ENCODE measurements at places on chromosomes 6 and 20.

DNA sequence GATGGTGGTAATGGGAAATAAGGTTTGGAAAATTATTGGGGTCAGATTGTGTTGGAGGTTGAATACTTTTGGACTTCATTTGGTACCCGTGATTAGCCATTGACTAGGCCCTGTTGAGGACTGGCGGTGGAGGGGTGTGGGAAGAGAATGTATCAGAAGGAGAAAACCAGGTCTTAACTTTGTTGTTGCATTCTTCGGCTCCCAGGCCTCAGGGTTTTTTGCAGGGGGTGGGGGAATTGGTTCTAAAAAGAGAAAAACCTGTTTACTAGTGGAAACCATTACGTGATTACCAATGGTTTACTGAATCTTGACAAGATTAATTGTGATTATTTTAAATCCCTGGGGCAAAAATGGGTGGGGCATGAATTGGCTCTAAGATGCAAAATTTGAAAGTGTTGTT lies 85.1 kb downstream of the PHF20 start:
- no peak for DNase-seq

GRCh38 chr6:105372142-105372848 lies 30.6 kb downstream of the PREP start:
- DNase-seq = no peak

DNA sequence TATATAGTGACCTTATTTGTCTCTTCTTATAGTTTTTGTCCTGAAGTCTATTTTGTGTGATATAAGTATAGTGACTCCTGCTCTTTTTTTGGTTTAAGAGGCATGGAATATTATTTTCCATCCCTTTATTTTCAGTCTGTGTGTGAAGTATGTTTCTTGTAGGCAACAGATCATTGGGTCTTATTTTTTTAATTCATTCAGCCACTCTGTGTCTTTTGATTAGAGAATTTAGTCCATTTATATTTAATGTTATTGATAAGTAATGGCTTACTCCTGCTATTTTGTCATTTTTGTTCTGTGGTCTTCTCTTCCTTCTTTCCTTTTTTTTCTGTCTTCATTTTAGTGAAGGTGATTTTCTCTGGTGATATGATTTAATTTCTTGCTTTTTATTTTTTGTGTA lies 51.4 kb upstream of the TOP1 start:
- no peak for DNase-seq

GRCh38 chr6:133128191-133128590 lies 113.0 kb upstream of the EYA4 start:
- no peak for DNase-seq

DNA sequence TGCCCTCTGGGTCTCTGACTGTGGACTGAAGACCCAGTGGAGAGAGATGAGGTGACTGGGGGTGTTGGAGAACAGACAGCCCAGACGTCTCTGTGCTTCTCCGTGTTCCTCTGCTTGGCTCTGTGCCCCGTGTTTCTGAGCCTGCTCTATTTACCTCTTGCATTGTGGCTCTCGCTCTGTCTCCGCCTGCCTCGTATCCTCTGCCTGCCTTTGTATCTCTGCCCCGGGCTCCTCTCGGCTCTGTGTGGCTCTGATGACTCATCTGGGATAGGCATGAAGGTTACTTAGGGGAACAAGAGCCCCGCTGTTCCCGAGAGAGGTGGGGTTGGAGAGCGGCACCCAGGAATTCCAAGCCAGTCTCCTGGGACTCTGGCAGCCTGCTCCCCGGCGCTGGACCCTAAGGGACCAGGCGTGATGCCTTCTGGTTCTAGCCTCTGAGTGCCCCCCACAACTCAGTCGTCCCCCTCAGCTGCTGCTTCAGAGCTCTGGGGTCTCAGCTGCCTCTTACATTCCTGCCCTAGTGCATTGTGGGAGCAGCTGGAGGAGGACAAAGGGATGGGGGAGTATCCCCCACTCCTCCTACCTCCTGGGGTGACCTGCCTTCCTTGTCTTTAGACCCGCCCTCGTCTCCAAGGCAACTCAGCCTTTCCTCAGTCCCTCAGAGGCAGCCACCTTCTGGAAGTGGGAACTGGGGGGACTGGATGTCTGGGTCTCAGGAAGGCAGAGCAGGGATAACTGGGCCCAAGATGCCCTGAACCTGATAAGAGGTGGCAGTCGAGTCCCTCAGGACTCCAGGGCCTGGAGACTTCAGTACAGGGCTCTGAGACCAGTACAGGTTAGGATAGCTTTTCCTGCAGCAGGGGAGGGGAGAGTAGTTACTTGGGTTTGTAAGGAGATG lies 1.9 kb downstream of the DDR1 start:
- DNase-seq = no peak

DNA sequence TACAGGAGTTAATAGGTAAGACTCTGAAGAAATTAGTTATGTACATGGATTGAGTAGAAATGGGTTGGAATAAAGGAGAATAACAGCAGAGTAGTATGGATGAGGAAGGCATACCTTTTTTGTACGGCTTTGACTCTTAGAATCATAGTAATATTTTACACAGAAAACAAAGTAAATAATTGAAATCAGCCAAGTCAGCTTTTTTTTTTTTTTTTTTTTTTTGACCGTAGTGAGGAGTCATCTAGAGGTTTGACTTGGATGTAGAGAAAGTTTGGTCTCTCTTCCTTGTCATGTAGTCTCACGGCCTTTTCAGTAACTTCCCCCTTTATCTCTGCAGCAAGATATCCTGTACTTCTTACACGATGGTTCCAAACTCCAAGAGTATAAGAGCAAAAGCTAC lies 158.9 kb downstream of the FLRT3 start:
- DNase-seq = no peak

DNA sequence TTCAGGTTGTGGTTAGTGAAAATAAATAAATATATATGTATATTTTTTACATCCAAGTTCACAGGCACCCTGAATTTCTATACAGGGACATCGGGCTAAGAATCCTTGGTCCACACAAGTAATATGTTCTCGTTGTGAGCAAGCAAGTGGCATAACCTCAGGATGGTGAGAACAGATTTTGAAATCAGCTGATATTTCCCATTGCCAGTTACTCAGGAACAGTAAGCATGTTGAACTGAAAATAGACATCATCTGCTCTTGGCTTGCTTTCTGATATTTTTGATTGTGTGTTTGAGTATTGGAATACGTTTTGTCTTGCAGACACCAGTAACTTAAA lies 87.7 kb downstream of the TRMT6 start:
- DNase-seq = no peak

Data from activated CD8-positive, alpha-beta memory T cell treated with anti-CD3 and anti-CD28 coated beads for 4 hours (primary cell).